ENCODE measurements at places on chromosomes 7 and 10. TPM values are rescaled to one million over a fixed set of nuclear protein-coding genes. Genes with fewer than 3 reads are reported as not detected.
A peak's percentile ranks its signal among the peaks of the same experiment; 100 is the strongest.

DNA sequence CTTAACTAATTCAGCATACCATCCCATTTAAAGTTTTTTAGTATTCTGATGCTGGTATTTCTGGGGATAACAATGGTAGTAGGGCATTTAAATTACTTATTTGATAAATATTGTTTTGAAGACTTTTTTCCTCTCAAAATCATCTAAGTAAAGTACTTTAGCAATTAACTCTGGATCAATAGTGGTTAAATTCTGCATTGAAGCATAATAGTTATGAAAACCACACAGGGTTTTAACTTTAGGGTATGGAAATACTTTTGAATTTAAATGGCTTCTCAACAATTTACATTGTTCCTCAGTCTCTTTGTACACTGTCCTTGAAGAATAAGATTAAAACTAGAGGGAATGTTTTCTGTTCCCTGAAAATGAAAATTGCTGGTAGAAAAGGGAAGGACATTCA lies 202.6 kb upstream of the STEAP4 start:
- DNase-seq = no peak

DNA sequence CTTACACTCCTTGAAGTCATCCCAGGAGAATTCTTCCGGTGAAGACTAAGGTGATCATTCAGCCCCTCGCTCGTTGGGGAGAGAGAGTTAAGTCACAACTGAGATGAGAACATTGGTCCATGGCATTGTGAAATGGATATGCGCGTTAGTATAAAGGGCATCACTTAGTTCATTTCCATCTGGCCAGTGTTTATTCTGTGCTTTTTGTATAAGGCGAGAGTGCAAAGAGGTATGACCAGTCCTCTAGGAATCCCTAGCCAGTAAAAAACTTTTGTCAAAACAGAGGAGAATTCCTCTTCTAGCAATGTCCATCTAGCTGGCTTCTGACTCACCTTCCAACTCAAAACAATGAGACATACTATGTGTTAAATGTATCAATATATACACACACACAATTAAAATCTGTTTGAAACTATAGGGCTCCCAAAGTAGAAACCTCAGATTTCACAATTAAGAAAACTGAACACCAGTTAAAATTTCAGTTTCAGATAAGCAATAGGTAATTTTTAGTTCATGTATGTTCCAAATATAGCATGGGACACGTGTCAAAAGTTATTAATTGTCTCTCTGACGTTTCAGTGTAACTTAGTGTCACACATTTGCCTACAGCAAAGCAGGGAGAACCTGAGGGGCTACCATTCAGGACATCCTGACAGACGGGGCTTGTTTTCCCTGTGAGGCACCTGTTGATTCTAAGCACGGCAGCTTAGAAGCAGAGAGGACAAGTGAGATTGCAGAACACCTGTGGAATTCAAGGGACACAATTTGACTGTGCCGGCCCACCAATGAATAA lies 158.9 kb downstream of the KLF6 start:
- DNase-seq = no peak

DNA sequence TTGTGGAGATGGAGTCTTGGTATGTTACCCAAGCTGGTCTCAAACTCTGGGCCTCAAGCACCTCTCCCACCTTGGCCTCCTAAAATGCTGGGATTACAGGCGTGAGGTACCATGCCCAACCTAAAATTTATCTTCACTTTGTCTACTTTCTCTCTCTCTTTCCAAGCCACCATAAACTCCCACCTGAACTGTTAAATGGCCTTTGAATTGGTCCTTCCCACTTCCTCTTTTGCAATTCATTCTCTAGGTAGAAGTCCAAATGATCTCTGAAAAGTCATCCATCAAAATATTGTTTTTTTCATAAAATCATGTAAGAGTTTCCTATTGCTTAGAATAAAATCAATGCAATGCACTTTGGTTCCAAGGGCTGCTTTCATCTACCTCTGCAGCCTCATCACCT lies 90.1 kb upstream of the CELF2 start:
- DNase-seq = no peak

DNA sequence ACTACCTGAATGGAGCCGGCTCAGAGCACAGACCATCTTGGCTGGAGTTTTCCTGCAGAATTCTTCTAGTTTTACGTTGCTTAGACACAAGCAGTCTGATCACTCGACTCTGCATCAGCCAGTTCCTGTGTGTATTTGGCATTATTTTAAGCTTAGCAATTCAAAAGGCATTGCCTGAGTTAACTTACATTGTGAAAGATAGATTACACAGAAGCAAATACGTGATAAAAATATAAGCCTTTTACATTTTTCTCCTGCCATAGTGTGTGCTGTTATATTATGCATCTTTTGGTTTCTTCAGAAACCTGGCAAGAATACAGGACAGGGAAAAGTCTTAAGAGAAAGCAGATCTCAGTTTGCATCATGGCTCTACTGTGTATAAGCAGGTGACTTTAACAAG lies 98.1 kb downstream of the LRRC4 start:
- no peak for DNase-seq

DNA sequence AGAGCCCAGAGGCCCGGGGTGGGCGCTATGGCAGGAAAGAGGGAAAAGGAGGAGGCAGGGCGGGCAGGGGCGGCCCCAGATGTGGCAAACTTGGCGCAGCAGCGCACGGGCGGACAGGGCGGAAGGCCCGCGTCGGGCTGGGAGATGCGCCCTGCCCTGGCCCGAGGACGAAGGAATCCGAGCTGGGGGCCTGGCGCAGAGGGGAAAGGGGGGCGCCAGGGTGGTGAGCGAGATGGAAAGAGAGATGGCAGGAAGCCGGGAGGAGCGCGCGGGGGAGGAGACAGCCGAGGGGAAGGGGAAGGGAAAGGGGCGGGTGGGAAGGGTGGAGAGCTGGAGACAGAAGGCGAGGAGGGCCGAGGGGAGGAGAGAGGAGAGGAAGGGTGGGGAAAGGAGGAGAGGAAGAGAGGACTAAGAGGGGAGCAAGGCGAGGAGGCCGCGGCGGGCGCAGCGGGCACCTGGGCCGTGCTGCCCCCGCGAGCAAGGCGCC lies at the start of gene MARVELD1:
MARVELD1 (plus strand) TSS at position 392 of the 487 bp plus-strand sequence. CDS start 147 bp downstream, outside the sequence.
- DNase-seq = peak; percentile 63

UBTD1 gene
- 1.6 TPM for total RNA-seq

Data from frontal cortex (tissue), 4 donors.